GM12865 (cell line): ENCODE measurements at places on chromosomes 4 and X.

DNA sequence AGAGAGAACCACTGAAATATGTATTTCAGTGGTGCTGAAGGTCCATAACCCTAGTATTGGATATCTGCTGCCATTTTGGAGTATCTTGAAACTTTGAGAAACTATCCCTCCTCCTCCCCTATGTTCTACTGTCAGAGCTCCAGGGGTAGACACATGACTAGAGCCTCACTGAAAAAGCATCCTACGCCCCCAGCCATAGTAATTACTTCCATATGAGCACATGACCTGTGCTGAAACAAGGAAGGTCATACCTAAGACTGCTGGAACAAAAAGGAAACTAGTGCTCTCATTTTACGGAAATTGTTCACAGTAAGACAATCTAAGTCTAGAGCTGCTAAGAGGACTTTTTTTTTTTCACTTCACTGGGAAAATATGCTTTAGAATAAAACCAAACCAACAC is 42.0 kb upstream of the MAPK10 start:
- DNase-seq: no peak

- peak; percentile 29 for DNase-seq
Measured at GRCh38 chr4:99447079-99447478, 11.9 kb upstream of the ADH7 start.

DNA sequence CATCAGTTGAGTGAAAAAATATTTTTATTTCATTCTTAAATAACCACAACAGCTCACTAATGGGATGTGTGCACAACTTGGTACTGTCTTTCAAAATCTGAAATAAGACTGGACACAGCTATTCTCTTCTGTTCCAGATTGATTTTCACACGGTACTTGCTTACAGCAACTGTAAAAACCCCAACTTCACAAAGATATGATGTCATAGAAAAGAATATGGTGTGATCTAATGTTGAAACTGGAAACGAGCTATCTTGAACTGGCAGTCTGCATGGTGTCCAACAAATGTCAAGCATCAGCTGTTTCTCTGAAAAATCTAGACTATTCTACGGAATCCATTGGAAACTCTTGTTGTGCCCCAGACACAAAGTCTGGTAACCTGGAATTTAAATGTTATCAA is 14.7 kb downstream of the HELQ start:
- DNase-seq: no peak

- DNase-seq: no peak
Measured at GRCh38 chr4:184091986-184092385, 125.7 kb downstream of the ENPP6 start.

DNA sequence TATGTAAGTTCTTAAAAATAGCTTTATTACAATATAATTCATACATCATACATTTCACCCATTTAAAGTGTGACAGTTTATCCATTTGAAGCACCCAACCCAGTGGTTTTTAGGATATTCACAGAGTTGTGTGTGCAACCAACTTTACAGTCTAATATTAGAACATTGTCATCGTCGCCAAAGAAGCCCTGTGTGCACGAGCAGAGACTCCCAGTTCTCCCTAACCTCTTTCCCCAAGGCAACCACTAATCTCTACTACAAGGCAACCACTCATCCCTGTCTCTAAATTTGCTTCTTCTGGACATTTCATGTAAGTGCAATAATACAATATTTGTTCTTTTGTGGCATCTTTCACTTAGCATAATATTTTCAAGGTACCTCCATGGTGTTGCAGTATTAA is 47.7 kb downstream of the CLDN22 start:
- DNase-seq: no peak

DNA sequence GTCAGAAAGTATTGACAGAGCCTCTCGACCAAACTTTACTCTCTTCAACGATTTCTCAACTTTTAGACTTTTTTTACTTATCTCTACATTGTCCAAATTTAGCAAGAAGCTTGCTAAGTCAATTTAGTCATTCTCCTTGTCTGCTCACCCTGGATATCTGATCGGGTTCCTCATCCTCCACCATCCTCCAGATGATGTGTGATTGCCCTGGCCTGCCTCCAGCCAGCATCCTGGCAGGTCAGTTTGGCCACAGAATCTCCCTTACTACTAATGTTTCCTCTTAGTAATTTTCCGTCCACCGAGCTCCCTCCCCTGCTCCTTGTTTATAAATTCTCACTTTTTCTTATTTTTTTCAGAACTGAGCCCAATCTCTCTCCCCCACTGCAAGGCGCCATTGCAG is 167.9 kb upstream of the ZFP42 start:
- DNase-seq: no peak

DNA sequence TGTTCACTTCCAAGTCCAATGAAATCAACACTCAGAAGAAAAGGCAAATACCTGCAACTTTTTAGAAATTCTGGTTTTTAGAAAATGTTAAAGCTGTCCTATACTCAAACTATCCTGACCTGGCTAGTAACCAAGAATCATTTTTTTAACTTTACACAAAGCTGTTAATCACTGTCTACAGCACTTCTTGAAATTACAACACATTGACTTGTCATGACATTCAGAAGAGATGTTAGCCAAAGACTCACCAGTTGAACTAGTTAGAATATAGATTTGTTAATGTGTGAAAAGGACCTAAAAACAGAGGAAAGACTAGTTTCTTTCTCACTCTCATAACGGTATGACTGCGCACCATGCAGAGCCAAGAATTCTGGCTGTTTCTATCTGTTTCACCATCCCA is 98.8 kb downstream of the COX18 start:
- DNase-seq: no peak

DNA sequence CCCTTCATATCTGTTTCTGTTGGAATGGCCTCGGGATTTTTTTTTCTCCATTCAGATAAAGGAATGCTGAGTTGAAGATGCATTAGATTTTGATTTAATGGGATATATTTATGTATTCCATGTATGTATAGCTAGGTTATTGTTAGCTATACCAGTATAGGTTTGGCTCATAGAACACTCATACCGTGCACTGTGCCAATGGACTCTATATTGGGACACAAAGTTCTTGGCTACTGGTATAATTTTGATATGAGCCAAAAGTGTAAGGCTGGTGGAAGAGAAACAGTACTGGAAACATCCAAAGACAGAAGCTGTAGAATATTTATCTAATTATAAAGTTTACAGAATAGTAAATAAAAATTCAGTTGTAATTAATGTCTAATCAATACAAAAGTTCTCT is 1912.1 kb downstream of the STIM2 start:
- no peak for DNase-seq

DNA sequence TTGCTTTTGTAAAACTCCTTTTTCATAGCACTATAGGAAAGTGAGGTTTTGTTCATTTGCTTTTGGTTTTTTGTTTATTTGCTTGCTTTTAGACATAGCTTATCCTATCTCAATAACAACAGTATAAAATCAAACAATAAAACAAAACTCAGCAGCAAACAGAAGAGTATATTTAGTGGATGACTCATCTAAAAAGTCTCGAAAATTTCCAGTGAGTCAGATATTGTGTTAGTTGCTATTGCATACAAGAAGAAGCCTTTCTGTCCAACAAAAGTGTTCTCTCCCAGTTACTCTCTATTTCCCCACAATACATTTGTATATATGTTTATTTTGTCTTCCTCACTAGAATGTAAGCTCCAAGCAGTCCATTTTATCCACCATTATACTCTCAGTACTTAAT is 36.0 kb upstream of the NPNT start:
- DNase-seq: peak; percentile 26

DNA sequence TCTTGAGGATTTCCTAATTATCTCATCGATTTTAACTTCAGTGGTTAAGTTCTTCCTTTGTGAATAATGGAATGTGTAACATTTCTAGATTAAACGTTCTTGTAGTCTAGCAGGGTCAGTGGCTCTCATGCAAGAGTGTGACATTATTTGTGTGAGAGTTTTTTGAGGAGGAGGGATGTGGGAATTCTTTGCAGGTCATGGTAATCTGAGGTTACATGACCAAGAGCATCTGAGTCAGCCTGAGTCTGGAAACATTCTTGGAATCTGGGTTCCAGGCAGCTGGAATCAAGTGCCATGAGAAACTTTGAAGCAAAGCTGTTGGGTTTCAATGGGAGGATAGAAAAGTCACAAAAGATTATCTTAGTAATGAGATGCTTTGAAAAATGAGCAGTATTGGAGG is 49.5 kb downstream of the GK start:
- DNase-seq: no peak

DNA sequence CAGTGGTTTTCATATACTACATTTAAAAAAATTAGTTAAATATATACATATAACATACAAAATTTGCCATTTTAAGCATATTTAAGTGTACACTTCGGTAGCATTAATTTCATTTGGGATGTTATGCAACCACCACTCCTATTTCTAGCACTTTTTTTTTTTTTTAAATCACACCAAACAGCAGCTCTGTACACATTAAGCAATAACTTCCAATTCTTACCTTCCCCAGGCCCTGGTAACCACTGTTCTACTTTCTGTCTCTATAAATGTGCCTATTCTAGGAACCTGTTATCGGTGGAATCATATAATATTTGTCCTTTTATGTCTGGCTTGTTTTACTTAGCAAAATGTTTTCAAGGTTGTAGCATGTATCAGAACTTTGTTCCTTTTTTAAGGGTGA is 39.1 kb downstream of the TMEM164 start:
- DNase-seq: no peak

GRCh38 chrX:71103110-71103983 is 3.2 kb downstream of the CXorf65 start:
- peak; percentile 46 for DNase-seq

DNA sequence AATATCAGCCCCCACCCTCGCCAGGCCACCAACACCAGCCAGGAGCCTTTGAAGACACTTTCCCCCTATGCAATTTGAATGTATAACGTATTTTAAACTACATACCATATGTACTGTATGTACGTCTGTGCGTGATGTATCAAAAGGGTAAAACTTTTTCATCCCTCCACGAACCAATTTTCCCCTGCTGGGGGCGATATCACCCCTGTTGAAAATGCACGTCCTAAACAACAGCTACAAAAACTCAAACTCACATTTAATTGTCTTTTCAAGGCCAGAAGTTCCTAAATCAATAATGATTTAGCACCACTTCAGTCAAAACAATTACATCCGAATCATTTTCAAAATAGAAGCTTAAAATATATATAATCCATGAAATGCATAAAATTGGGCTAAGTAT is 1.4 kb downstream of the VEGFD start:
- DNase-seq: no peak

GRCh38 chrX:6821730-6822129 is 286.8 kb upstream of the VCX3A start:
- no peak for DNase-seq

GRCh38 chr4:55398966-55399365 is 3.2 kb downstream of the TMEM165 start:
- DNase-seq: no peak

- DNase-seq: no peak
Measured at GRCh38 chr4:13984991-13985800, 357.7 kb upstream of the BOD1L1 start.

DNA sequence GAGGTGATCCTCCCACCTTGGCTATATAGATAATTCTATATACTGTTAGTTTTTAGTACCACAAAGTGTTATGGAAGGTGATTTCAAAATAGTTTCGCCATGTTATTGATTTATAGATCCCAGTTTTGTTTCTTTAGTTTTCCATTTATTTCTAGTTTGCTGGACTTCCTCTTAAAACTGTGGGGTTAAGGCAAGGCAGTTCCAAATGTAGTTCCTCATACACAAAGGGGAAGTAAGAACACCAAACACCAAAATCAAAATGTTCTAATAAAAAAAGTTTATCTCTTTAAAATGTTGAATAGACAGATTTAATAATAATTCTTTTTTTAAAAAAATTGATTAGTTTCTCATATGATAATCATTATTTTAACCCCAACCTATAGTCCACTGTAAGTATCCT is 6.8 kb upstream of the CISD2 start:
- DNase-seq: no peak

DNA sequence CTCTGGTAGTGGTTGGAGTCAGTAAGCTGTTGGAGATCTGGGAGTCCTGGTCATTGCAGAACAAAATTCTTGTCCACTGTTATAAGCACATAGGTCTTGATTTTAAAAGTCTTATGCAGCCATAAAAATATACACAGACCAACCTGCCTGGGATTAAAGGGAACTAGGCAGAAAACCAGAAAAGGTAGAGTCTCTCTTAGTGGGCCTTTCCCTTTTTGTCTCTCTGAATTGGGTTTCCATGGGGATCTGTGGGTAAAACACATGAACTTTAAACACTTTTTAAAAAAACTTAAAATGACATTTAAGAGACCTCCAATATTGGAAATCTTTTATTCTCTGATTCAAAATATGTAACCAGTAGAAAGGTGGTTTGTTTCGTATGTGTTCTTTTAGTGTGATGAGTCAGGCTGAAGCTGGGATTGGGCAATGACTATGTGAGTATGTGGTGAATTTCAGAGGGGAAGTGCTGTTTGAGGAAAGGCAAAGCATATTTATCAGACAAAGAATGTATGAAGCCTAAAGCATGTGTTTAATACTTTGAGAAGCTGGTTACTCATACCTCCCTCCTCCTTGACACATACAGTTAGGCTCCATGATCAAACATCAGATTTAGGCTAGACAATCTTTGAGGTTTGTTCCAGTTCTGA is 29.6 kb downstream of the SLC16A2 start:
- DNase-seq: no peak

DNA sequence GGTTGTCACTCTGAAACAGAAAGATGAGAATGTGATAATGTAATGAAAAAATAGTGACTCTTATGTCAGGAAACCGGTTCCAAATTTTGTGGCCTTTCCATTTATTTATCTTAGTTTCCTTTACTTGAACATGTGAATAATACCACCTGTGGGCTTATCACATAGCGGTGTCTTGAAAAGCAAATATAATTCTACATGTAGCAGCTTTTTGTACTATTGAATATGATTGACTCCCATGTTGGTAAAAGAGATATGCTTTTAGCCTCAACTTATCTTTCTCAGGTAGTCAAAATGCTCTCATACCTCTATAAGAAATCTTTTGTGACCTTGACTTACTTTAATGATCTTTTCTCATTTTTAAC is 12.0 kb downstream of the PRDM8 start:
- DNase-seq: no peak

DNA sequence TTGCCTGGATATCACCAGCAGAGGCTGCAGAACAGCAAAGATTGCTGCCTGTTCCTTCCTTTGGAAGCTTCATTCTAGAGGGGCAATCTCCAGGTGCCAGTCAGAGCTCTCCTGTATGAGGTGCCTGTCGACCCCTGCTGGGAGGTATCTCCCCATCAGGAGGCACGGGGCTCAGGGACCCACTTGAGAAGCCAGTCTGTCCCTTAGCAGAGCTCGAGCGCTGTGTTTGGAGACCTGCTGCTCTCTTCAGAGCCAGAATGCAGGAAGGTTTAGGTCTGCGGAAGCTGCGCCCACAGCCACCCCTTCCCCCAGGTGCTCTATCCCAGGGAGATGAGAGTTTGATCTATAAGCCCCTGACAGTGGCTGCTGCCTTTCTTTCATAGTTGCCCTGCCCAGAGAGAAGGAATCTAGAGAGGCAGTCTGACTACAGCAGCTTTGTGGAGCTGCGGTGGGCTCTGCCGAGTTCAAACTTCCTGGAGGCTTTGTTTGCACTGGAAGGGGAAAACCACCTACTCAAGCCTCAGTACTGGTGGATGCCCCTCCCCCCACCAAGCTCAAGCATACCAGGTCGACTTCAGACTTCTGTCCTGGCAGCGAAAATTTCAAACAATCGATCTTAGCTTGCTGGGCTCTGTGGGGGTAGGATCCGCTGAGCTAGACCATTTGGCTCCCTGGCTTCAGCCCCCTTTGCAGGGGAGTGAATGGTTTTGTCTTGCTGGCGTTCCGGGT is 57.9 kb downstream of the DKK2 start:
- peak; percentile 11 for DNase-seq

GRCh38 chr4:27350161-27350560 is 489.5 kb downstream of the STIM2 start:
- no peak for DNase-seq

GRCh38 chr4:123743848-123744247 is 347.3 kb downstream of the SPRY1 start:
- no peak for DNase-seq

GRCh38 chr4:26207631-26208030 is 113.2 kb upstream of the RBPJ start:
- no peak for DNase-seq
